ENCODE measurements at places on chromosomes 1 and 21.

GRCh38 chr1:37036667-37037053 lies 2.3 kb upstream of the GRIK3 start:
- DNase-seq = no peak

DNA sequence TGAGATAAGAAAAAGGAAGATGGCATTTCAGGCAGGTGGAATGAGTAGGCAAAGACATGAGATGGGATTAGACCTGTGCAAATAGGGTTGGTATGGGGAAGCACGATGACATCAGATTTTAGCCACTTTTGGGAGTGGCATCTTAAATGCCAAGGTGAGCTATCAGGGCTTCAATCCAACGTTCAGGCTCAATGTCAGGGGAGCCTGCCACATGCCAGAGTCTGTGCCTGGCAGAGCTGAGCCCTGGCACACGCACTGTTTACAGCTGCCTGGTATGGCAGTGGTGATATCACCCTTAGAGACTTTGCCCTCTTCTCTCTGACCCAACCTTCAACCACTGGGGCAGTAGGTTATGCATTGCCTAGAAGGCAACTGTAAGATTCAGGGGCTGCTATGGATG lies 1.1 kb upstream of the GUCA2B start:
- DNase-seq = no peak

DNA sequence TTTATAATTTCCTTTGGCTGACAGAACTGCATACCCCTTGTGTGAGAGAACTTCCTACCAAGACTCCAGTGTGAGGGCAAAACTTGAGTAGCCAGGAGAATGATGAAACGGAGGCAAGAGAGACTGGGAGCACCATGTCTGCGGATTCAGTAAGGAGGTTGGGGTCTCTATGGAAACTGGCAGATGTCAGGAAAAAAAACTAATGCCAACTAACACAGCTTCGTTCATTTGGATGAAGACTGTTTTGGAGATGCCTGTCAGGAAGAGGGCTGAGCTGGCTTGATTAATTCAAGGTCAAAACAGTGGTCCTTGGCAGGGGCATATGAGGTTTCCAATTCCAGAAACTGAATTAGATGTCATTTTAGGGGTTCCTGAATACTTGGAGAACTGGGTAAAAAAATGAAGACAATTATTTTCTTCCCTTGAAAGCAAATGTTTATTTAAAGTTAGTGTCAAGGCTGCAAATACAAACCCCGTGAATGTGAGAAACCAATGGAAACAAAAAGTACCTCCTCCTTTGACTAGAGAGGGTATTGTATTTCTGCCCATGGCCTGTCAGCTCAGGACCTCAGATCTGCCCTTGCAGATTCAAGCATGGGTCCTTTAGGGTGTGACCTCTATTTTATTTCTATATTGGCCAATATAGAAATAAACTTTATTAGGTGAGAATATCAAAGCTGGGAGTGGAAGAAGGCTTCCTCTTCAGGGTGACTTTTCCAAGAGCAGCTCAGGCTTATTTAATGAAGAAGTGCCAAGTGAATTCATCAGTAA lies 110.5 kb downstream of the MAST2 start:
- DNase-seq = no peak

DNA sequence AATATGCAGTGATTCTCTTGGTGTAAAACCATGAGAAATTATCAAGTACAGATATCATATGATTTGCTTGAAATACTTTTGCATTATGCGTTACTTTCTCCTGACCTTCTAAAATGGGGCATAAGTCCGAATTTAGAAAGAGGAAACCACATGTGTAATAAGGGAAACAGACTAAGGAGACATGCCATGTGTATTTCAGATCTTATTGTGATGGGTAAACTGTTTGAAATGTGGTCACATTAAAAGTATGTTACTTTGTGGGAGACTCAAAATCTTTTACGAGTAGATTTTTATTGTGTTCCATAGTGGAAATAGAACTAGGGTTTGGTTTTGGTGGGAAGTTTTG lies 173.0 kb downstream of the NFIA start:
- peak; percentile 21 for DNase-seq

DNA sequence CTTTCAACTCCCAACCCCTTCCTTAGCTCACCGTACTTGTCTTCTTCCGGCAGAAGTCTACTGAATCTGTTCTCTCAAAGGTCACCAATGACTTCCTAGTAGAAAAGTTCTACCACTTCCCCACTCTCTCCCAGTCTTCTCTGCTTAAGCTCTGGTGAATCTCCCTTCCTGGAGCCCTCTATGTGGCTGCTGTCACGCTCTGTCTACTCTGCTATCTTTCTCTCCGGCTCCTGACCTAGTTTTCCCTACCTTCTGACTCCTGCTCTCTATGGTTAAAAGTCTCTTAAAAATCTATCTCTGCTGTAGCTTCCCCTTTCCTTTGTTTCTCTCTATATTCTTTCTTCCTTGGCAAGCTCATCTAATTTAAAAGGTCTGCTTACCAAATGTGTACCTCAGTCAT lies 350.1 kb upstream of the GREM2 start:
- DNase-seq = no peak

- no peak for DNase-seq
Observed at GRCh38 chr1:43426221-43426620, 27.5 kb downstream of the HYI start.

- peak; percentile 61 for DNase-seq
Observed at GRCh38 chr21:35428489-35428888, 379.4 kb upstream of the RUNX1 start.

DNA sequence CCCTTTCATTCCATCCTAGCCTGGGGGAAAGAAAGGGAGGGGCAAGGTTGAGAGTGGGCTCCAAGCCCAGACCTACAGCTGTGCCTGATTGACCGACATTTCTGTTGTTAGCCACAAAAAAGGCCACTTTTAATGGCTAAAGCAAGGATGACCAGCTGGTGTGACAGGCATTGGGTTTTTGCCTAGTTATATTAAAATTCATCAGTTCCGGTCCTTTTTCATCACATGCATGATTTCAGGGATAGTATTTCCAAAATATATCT lies 192.3 kb downstream of the ZNF326 start:
- no peak for DNase-seq

- no peak for DNase-seq
Observed at GRCh38 chr1:233245191-233245765, 50.2 kb downstream of the PCNX2 start.

DNA sequence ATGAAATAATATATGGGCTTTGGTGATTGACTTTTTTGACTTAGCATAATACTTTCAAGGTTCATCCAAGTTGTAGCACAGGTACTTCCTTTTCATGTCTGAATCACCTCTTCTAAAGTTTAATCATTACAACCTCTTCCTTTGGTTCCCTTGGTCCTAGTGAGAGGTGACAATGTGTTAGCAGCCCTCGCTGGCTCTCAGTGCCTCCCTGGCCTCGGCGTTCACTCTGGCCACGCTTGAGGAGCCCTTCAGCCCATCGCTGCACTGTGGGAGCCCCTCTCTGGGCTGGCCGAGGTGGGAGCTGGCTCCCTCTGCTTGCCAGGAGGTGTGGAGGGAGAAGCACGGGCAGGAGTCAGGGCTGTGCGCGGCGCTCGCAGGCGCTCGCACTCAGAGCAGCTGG lies 13.0 kb upstream of the RCAN3 start:
- no peak for DNase-seq

DNA sequence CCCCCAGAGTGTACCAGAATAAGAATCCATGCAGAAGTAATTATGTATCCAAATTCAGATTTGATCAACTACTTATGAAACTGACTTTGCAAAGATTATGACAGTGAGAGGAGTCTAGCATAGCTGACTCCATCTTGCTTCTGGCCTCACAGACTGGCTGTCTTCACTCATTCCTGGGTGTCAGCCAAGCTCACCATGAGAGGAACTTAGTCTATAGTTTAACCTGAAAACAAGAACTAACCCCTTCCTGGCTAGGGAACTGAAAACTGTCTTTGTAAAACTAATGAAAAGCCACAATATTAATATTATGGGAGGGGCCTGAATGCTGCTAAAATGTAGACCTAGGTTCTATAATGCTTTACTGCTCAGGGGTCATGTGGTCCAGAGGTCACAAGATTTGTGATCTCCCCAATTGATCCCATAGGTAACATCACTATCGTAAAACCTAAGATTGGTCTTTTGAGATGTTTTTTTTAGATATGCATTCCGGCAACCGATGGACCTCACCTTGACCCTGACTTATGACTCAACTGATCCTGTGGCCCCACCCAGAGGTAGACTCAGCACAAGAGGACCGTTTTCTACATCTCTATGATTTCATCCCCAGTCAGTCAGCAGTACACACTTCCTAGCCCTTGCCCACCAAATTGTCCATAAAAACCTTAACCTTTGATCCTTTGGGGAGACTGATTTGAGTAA lies 55.2 kb downstream of the ATP1B1 start:
- peak; percentile 19 for DNase-seq

DNA sequence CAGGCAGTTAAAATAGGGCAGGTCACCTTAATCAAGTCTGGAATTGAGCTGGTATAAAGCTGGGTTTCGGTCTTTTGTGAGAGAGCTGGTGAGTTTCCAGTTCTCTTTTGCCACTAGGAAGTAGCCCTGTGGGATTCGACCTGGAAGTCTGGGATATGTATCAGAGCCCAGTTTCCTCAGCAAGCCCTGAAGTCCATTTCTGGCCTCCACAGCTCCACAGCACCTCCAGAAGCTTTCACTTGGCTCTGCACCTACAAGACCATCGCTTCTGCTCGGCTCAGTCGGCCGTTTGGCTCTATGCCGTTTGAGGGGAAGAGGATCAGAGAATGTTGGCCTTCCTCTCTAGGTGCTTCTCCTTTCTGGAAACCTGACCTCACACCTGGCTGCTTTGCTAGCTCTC lies 148.0 kb downstream of the GALNT2 start:
- DNase-seq = peak; percentile 83

All from fibroblast of mammary gland (primary cell).